Thoracic aorta (tissue), 2 donors: ENCODE measurements at places on chromosomes 3 and 15. TPM values are rescaled to one million over a fixed set of nuclear protein-coding genes. Genes with fewer than 3 reads are reported as not detected.

GRCh38 chr15:95709959-95710695 lies 620.4 kb upstream of the NR2F2 start:
- DNase-seq = no peak

GRCh38 chr15:76626611-76627010 lies 278.5 kb downstream of the SCAPER start:
- no peak for DNase-seq

- no peak for DNase-seq
These were observed 498 bp downstream of the PDE12 start for GRCh38 chr3:57556459-57557084.

GRCh38 chr15:70557521-70558258 lies 205.7 kb downstream of the UACA start:
- DNase-seq = no peak

DNA sequence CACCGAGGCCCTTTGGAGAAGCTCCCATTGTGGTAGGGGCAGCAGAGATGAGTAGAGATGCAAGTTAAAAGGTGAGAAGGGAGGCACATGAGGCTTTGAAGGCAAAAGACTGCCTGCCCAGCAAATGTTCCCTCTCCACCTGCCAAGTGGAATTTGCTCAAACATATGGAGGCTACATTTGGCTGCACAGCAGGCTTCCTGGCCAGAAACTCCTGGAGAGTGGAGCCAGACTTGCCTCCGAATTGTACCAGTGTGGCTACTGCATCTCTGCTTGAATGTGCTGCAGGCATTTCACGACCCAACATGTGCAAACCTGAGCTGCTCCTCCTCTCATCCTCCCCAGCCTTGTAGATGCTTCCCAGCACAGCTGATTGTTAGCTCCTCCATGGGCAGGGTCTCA lies 229.2 kb downstream of the ZNF621 start:
- DNase-seq = no peak

GRCh38 chr15:82882273-82882928 lies 70.1 kb downstream of the HOMER2 start:
- no peak for DNase-seq

GRCh38 chr3:138187296-138188012 lies at the start of gene ARMC8:
Gene ARMC8 (plus strand): TSS chr3:138187301. CDS start chr3:138187555, 254 bp downstream.
- no peak for DNase-seq

Gene SCN11A
- not detected for total RNA-seq

Gene PLAAT1
- not detected for total RNA-seq
